ENCODE measurements at places on chromosomes 12 and 14. TPM values are rescaled to one million over a fixed set of nuclear protein-coding genes. Genes with fewer than 3 reads are reported as not detected.
A peak's percentile ranks its signal among the peaks of the same experiment; 100 is the strongest.

DNA sequence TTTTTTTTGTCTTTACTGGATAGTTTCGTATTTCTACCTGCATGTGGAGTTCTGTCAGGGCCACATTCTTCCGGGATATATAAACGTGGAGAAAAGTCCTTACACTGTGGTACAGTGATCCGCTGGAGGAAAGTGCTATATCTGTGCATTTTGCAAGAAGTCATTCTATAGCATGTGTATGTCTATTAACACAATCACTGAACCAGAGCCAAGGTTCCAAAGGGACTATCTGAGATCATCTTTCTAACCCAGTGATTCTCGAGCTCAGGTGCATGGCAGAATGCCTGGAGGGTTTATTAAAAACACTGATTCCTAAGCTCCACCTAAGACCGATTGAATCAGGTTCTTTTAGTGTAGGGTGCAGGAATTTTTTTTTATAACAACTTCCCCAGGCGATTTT, 354.0 kb downstream of the NRXN3 start:
- H3K4me3 ChIP-seq: no peak overlapping the region
- H3K27ac ChIP-seq: no peak overlapping the region
- H3K4me1 ChIP-seq: no peaks in the 10 kb centered on the region
- no peak for DNase-seq
- no peaks in the 10 kb centered on the region for H3K36me3 ChIP-seq
- no peaks in the 10 kb centered on the region for H3K27me3 ChIP-seq

- no peak overlapping the region for H3K27ac ChIP-seq
- no peaks in the 10 kb centered on the region for H3K4me1 ChIP-seq
- H3K36me3 ChIP-seq: no peaks in the 10 kb centered on the region
- no peak overlapping the region for H3K4me3 ChIP-seq
- no peaks in the 10 kb centered on the region for H3K27me3 ChIP-seq
- no peak for DNase-seq
Measured at GRCh38 chr12:102438827-102439210, 41.5 kb downstream of the IGF1 start.

DNA sequence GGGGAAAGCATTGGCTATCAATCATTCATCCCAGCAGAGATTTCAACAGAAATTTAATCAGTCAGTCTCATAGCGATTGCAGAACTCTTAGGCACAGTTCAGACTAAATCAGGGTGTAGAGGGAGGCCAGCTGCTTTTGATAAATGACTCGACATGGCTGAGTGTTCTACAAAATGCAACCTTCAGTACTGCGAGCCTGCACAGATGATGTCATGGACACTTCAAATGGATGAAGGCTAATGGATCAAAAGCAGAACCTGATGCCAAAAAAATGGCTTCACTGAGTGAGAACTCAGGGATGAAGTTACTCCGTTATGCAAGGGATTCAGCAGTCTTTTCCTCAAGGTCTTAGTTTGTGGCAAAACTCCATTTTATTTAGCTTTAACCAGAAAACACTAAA, 167.3 kb downstream of the DACT1 start:
- no peak overlapping the region for H3K4me3 ChIP-seq
- H3K27ac ChIP-seq: no peak overlapping the region
- H3K27me3 ChIP-seq: no peaks in the 10 kb centered on the region
- no peaks in the 10 kb centered on the region for H3K36me3 ChIP-seq
- DNase-seq: peak; percentile 69

Gene PIWIL1
- total RNA-seq: 0.31 TPM

Gene ZC2HC1C
- 6.7 TPM for total RNA-seq

Gene TPCN1
- 93.3 TPM for total RNA-seq

Gene SDR9C7
- not detected for total RNA-seq
